ENCODE measurements at places on chromosomes 7 and 10. TPM values are rescaled to one million over a fixed set of nuclear protein-coding genes. Genes with fewer than 3 reads are reported as not detected.

DNA sequence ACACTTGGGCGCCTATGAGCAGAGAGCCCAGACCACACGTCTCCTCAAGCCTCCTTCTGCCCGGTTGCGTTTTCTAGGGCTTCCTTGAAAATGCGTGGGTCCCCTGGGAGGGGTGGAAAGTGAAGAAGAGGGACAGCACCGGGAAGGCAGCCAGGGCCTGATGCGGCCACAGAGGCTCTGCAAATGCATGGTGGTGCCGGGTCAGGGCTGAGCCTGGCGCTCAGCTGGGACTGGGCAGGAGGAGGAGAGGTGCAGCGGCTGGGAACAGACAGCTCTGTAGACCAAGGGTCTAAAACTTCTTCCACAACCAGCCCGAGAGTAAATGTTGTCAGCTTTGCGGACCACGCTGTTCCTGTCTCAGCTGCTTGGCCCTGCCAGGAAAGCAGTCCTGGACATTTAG is 1.6 kb downstream of the DPYSL4 start:
- H3K4me1 ChIP-seq: peaks cover 5% of the 10 kb centered on the region
- no peak for DNase-seq
- H3K4me3 ChIP-seq: peak overlapping the region; percentile 59
- H3K27me3 ChIP-seq: peaks cover 76% of the 10 kb centered on the region
- H3K27ac ChIP-seq: no peak overlapping the region

DNA sequence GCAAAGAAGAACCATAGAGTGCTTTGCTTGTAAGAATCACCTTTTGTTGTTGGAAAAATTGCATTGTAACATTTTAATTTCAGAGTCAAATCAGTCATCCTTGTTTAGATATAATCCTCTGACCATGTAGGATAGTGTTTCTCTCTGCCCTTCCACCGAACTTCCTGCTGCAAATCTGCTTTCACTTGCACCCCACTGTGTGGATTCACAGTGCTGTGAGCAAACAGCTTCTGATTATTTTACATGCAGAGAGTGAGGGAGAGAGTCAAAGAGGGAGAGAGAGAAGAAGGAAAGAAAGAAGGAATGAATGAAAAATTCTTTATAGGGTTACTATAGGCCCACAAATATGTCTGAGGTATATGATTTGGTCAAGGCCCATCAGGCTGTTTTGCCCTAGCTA is 30.0 kb upstream of the SEM1 start:
- H3K27me3 ChIP-seq: peaks cover 12% of the 10 kb centered on the region
- peaks cover 22% of the 10 kb centered on the region for H3K4me1 ChIP-seq
- H3K4me3 ChIP-seq: no peak overlapping the region

The AKR1D1 gene
- not detected for total RNA-seq

- H3K27ac ChIP-seq: no peak overlapping the region
- H3K4me3 ChIP-seq: no peak overlapping the region
- peaks cover 24% of the 10 kb centered on the region for H3K27me3 ChIP-seq
Observed at GRCh38 chr10:86306628-86307278, 59.8 kb downstream of the GRID1 start.

DNA sequence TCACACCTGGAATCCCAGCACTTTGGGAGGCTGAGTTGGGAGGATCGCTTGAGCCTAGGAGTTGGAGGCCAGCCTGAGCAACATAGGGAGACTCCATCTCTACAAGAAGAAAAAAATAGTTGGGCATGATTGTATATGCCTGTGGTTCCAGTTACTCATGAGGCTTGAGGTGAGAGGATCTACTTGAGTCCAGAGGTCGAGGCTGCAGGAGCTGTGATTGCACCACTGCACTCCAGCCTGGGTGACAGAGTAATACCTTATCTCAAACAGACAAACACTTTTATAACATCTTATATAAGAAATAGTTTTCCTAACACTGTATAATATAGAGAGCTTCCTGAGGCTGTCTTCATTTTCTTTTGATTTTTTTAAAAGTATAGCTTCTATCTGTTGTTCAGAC is 448.4 kb upstream of the COBL start:
- H3K4me3 ChIP-seq: no peak overlapping the region
- DNase-seq: no peak
- peaks cover 4% of the 10 kb centered on the region for H3K4me1 ChIP-seq
- H3K27ac ChIP-seq: no peak overlapping the region
- no peaks in the 10 kb centered on the region for H3K36me3 ChIP-seq
- no peaks in the 10 kb centered on the region for H3K27me3 ChIP-seq

DNA sequence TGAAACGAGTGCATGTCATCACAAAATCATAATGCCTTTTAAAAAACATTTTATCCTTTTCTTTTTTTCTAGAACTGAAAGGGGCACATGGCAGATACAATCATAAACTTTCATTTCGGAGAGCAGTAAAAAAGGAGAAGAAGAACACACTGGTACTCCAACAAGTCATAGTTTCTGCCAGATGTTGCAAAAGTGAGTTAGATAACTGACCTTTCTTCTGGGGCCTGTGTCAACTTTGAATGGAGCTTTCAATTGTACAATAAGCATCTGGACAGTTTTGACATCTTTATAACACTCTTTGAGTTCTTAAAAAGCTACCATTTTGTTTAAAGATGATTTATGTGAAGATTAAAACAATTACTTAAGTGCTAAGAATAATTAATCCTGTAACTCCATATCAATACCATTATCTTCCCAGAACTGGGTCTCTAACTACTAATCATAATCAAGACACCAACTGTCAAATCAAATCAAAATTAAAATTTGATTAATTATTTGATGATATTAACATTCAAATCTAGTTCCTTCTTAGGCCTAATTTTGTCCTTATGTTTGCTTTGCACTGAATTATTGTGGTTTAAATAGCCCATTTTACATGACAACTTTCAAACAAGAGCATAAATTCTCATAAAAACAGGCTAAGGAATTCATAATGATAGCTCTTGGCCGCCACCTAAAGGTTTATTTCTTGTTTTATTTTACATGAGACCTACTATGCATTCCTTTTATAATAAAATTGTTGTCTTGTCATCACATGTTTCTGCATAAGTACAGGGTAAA is 19.5 kb upstream of the ITGB8 start:
- H3K4me3 ChIP-seq: no peak overlapping the region
- no peaks in the 10 kb centered on the region for H3K36me3 ChIP-seq
- H3K27me3 ChIP-seq: no peaks in the 10 kb centered on the region

The UPK3B gene
- 49.5 TPM for total RNA-seq

The ZNF467 gene
- 38.0 TPM for total RNA-seq

All from mesothelial cell of epicardium (in vitro differentiated cells).